Skin of body (tissue), 3 donors: ENCODE measurements at places on chromosomes 1 and 21. TPM values are rescaled to one million over a fixed set of nuclear protein-coding genes. Genes with fewer than 3 reads are reported as not detected.

The UBL4B gene
- total RNA-seq = 0.20 TPM

The MYBPH gene
- total RNA-seq = 2.1 TPM

The RAB25 gene
- 31.7 TPM for total RNA-seq

The TDRD10 gene
- total RNA-seq = 0.69 TPM

The MX1 gene
- 5.8 TPM for total RNA-seq

The SPRR2E gene
- 16.7 TPM for total RNA-seq

The HPDL gene
- 0.89 TPM for total RNA-seq

The SLC6A9 gene
- total RNA-seq = 3.6 TPM

The KCND3 gene
- total RNA-seq = 0.99 TPM
